ENCODE measurements at places on chromosomes 3 and 15. TPM values are rescaled to one million over a fixed set of nuclear protein-coding genes. Genes with fewer than 3 reads are reported as not detected.

The XCR1 gene
- polyA plus RNA-seq: 0.15 TPM

The TTLL13 gene
- 0.45 TPM for polyA plus RNA-seq

- no peak for DNase-seq
These were observed 25.1 kb downstream of the SSUH2 start for GRCh38 chr3:8619548-8619947.

- no peak for DNase-seq
These were observed 24.0 kb upstream of the SPTSSB start for GRCh38 chr3:161395115-161396012.

GRCh38 chr15:90456236-90456635 is 68.2 kb downstream of the IQGAP1 start:
- DNase-seq: no peak

The MRPL3 gene
- 121 TPM for polyA plus RNA-seq

GRCh38 chr15:74174219-74174957 is 878 bp downstream of the ISLR start:
- DNase-seq: no peak

GRCh38 chr3:64327100-64327804 is 102.0 kb upstream of the PRICKLE2 start:
- no peak for DNase-seq

GRCh38 chr15:57390583-57390982 is 14.3 kb downstream of the CGNL1 start:
- no peak for DNase-seq

The DLL4 gene
- 5.1 TPM for polyA plus RNA-seq

The CBLB gene
- polyA plus RNA-seq: 64.4 TPM

- DNase-seq: no peak
These were observed 3.2 kb downstream of the MGLL start for GRCh38 chr3:127819086-127819485.

DNA sequence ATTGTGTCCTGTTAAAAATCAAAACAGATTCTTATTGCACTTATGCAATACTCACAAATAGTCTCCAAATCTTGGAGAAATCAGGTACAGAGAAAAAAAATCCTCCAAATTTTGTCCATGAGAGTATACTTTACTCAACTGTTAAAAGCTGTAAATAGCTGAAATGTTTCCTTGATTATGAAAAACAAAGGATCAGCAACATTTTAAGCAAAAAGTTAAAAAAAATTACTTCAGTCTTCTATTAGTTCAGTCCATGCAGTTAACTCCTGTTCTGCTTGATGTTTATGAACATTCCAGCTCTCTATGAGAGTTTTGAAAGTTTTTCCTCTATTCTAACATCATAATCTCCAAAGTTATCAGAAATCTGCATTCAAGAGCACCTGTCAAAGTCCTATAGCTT is 22.8 kb upstream of the ZNF80 start:
- no peak for DNase-seq

GRCh38 chr3:113054552-113054951 is 63.8 kb downstream of the GTPBP8 start:
- no peak for DNase-seq

DNA sequence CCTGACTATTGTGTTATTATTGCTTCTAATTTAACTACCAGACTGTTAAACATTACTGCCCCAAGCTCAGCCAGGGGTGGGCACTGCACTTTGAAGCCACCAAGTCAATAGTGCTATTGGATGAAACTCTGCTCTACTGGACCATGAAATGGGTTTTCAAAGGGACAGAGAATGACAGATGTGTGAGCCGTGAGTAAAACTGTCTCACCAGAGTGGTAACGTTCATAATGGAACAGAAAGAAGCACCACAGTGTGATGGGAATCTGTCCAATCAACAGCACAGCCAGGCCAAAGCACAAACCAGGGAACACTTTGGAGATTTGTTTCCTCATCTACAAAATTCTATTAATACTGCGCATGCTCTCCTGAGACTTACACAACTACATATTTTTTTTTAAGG is 171.8 kb upstream of the LPP start:
- DNase-seq: no peak

The ALDH1A3 gene
- 5.7 TPM for polyA plus RNA-seq

The KATNBL1 gene
- 90.2 TPM for polyA plus RNA-seq

GRCh38 chr3:3027976-3028567 is 82.1 kb downstream of the IL5RA start:
- DNase-seq: no peak

The CALML4 gene
- polyA plus RNA-seq: 34.3 TPM

DNA sequence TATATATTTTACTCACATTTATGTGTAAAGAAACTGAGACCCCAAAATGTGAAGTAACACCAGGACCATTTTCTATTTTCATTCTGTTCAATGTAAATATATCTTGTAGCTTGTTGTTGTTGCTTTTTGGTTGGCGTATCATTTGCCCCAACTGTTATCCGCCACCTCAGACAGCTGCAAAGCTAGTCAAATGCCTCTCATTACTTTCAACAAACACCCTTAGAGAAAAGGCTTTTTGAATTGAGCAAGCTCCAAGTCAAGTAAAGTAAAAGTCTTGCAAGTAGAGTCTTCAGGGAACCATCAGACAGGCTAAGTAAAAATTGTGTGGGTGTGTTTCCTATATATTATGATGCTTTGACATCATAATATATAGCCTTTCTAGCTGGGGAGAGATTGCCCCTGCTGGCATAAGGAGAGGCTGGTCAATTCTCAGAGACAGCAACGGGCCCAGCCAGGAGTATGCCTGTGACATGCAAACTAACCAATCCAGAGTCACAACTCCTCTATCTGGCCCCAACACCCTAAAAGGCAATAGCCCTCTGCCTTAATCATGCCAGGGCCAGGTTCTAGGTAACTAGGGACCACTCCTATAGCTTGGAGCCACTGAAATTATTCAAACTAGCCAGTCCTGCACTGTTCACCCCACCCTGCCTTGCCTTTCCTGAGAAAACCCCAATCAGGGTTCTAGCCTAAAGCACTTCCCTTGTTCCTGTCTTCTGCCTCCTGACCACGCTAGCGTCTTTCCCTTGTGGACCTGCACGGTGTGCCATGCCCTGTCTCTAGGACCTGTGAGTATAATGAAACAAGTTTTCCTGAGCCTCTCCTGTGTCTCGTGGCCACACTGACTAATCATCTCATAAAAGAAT is 75.6 kb downstream of the RAD18 start:
- no peak for DNase-seq

The CYP1A2 gene
- polyA plus RNA-seq: 0.18 TPM

The CLDN16 gene
- 35.6 TPM for polyA plus RNA-seq

- DNase-seq: no peak
These were observed 508.6 kb upstream of the SUCLG2 start for GRCh38 chr3:68163062-68163461.

The RPLP1 gene
- 1,121 TPM for polyA plus RNA-seq

DNA sequence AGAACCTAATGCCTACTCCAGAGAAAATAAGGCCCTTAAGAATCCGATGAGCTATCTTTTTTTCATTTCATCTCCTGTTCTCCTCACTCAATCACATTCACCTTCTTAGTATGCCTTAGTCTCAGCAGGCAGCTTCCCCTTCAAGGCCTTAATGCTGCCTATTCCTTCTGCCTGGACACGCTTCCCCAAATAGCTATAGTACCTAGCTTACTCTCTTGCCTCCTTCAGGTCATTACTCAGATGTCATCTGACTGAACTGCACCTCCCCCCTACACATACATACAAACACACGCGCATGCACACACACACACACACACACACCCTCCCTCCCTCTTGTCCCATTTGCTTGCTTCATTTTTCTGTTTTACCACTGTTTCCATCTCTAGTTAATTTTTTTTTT is 191.5 kb upstream of the MLF1 start:
- DNase-seq: no peak

DNA sequence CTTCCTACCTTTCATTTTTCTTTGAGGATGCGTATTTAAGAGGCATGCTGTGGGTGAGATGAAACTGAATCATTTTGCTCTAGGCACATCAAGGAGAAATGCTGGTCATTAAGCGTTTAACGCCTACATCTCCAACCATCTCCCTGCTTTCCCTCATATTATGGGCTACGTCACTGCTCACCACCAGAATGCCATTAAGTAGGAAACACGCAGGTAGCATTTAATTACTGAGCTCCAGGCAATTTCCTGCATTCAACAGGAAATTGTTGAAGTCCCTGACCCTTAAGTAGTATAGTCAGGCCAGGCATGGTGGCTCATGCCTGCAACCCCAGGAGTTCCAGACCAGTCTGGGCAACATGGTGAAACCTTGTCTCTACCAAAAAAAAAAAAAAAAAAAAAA is 66.1 kb downstream of the CHSY1 start:
- no peak for DNase-seq

DNA sequence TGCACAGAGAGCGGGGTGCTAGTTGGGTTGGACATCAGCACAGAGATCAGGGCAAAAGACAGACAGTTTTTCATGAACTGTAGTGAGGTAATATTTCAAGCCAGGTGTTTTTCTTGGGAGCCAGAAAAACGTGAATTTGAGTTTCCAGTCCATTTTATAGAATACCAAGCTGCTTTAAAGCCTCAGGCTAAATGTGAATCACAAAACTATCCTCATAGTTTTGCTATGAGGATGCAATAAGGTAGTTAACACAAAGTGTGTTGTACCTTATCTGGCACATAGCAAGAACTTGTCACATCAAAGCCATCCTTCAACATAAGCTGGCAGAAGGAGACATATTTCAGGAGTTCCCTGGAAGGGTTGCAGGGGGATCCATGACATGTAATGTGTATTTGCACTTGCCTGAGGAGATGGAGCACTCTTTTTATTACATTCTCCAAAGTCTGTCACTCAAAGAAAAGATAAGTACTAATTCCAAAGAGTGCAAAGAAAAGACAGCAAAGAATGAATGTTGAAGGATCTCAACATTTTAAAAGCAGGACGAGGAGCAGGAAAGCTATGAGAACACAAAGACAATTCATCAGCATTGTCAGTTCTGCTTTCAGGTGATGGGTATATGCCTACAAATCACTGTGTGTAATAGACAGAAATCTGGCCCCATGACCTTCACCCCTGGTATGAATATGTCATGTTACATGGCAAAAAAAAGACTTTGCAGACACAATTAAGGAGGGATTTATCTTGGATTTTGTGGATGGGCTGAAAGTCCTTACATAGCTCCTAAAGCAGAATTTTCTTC is 1046.4 kb downstream of the NTRK3 start:
- DNase-seq: no peak

GRCh38 chr3:105470851-105471250 is 104.1 kb downstream of the ALCAM start:
- no peak for DNase-seq

The SKOR1 gene
- polyA plus RNA-seq: 0.70 TPM

The TMEM40 gene
- polyA plus RNA-seq: 2.2 TPM

GRCh38 chr3:127489357-127489756 is 101.2 kb downstream of the TPRA1 start:
- no peak for DNase-seq

The PDIA5 gene
- polyA plus RNA-seq: 32.4 TPM

- DNase-seq: no peak
These were observed 160.1 kb upstream of the IL12A start for GRCh38 chr3:159828542-159828943.

DNA sequence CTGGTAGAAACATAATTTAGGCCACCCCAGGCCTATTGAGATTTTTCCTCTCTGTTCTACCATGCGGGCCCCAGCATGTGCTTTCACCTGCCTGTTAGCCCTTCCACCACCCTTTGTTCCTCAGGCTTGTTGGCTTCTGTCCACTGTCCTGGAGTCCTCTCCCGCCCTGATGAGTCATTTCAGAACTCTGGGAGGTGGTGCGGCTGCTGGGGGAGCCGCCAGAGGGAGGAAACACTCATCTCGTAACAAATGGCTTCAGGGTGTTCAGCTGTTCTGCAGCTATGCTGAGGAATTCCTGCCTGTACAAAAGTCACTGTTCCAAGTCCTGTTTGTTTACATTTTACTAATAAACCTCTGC is 36.3 kb downstream of the LRTM1 start:
- peak; percentile 70 for DNase-seq

- no peak for DNase-seq
These were observed 121.3 kb upstream of the SMAD3 start for GRCh38 chr15:66944121-66944520.

GRCh38 chr15:29409890-29410289 is 140.3 kb upstream of the NSMCE3 start:
- DNase-seq: no peak

DNA sequence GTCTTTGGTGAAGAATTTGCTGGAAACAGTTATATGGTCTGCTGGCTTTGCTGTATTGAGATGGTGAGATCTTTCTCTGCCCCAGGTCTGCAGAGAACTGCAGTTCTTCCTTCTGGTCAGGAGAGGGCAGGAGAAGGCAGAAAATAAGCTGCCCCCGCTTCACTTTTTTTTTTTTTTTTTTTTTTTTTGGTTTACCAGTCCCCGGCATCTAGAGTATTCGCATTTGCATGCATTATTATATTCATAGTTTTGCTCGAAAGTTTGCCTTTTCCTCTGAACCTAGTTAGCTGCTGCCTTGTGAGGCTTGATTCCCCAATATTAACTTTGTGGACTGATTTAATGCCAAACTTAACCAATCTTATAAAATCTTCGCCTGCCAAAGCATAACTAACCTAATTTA is 10.6 kb upstream of the PARL start:
- DNase-seq: peak; percentile 24

DNA sequence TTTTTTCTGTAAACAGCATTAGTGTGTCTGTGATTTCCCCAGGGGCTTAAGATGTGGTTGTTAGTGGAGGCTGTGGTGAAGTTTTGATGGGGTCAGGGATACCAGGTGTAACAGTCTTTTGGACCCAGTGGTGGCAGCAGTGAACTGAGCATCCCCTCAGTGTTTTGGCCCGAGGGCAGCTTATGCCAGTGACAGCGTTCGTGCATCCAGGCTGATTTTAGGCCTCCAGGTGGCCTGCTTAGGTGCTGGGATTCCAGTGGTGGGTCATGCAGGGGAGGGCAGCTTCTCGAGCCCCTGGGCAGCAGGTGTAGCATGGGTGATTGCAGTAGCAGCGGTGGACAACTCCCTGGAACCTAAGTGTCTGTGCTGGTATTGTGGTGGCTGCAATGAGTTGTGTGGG is 29.2 kb downstream of the STT3B start:
- no peak for DNase-seq

GRCh38 chr3:37702478-37703154 is 159.1 kb upstream of the CTDSPL start:
- DNase-seq: no peak
